ENCODE measurements at places on chromosomes 16 and 17. TPM values are rescaled to one million over a fixed set of nuclear protein-coding genes. Genes with fewer than 3 reads are reported as not detected.

Gene NEK8
- 7.1 TPM for polyA plus RNA-seq

Gene TUBB3
- 6.4 TPM for polyA plus RNA-seq

- DNase-seq, result no peak
These were observed at the start of gene SYNGR3 for GRCh38 chr16:1989209-1990100. Gene SYNGR3 (plus strand): TSS chr16:1989970. CDS start chr16:1990103, 133 bp downstream.

DNA sequence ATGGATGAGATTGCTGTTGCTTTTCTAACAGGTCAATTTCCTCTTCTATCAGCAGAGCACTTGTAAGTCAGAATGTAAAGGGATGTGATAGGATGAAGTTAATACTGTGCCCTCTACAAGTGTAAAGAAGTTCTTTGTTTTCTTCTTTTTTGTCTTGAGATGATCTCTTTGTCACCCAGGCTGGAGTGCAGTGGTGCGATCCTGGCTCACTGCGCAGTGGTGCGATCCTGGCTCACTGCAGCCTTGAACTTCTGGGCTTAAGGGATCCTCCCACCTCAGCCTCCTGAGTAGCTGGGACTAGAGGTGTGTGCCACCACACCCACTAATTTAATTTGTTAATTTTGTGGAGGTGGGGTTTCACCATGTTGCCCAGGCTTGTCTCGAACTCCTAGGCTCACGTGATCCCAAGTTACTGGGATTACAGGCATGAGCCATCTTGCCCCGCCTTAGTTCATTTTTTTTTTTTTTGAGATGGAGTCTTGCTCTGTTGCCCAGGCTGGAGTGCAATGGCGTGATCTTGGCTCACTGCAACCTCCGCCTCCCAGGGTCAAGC lies 21.6 kb upstream of the KPNB1 start:
- no peak for DNase-seq

GRCh38 chr17:72719578-72720493 lies 372.7 kb downstream of the SLC39A11 start:
- DNase-seq, result no peak

GRCh38 chr16:2767140-2767731 lies 9.8 kb downstream of the ELOB start:
- DNase-seq, result no peak

DNA sequence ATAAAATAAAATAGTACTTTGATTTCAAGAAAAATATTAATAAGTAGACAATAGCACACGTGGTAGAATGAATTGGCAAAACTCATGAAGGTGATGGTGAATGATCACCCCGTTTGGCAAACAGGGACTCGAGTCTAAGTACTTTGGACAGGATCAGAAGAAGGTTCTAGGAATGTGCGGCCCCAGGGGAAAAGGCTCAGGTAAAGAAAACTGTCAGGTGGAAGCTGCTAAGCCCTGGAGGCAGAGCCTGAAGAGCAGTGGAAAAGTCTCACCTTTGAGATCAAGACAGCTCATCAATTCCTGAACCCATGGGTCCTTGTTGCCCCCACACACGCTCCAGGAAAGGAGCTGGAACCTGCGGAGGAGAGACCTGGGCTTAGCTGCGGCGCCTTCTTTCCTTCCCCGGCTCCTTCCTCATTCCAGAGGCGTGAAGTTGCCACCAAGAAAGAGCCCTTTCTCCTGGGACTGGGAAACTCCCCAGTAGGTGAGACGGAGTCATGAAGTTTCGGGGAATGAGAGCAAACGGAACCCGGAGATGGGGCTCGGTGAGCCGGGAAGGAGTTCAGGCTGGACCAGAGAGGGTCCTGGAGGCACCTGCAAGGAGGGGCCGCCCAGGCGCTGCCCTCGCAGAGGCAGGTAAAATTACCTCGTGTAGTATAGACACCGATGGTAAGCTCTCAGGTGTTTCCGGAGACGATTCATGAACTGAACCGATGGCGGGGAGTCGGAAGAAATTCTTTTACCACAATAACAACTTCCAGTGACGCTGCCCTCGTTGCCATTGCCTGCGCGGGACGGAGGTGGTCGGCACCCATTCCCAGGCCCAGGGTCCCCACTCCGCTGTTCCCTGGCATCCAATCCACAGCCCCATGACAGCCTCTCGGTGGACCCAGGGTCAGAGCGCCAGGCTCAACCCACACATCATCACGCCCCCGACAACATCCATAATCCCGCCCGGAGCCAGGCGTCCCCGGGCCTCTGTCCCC lies 1.2 kb upstream of the ZMYND15 start:
- DNase-seq, result no peak

DNA sequence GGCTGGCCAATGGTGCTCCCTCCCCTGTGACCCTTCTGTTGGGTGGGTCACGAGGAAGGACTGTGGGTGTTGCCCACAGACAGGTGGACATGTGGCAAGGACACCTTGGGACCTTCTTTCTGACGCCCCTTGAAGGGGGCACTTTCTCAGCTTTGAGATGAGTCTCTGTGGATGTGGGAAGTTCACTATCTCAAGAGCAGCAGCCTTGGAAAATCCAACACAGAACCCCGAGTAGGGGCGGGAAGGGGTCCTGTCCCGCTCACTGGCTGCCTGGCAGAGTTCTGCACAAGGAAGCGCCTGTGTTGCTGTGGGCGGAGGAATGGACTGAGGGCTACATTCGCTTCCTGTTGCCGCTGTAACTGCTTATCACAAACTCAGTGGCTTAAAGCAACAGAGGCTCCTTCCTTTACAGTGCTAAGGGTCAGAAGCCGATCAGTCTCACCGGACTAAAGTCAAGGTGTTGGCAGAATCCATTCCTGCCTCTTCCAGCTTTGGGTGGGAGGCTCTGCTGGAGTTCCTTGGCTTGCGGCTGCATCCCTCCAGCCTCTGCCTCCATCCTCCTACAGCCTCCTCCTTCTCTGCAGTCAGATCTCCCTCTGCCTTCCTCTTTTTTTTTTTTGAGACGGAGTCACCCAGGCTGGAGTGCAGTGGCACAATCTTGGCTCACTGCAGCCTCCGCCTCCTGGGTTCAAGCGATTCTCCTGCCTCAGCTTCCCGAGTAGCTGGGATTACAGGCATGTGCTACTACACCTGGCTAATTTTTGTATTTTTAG lies 305.2 kb downstream of the SEC14L1 start:
- DNase-seq, result no peak

DNA sequence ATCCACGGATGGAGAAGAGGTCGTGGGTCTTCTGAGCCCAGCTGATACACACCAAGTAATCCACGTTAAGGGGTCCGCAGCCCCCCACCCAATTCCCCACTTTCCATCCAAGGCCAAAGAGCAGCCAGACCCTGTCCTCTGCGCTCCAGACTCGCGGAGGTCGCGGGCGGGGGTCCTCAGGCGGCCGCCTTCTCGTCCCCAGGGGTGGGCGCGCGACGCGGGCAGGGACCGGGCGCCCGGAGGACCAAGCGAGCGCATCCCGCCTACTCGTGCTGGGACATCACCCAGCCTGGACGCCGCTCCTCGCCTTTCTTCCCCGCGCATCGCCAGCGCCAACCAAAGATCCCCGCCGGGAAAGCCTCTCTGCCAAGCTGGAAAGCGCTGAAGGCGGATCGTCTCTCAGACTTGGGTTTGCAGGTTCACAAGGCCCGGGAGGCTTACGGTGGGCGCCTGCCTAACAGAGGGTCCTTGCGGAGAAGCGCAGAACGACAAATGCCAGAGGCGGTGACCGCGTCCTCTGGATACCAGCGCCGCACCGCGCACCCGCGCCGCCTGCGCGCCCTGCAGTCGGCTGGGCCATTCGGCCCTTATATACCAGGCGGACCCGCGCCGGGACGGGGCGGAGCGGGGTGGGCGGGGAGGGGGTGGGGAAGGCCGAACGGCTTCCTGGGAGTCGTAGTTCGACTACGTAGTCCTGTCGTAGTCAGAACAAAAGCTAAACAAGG lies 471.6 kb downstream of the SOX9 start:
- DNase-seq, result peak; percentile 60

DNA sequence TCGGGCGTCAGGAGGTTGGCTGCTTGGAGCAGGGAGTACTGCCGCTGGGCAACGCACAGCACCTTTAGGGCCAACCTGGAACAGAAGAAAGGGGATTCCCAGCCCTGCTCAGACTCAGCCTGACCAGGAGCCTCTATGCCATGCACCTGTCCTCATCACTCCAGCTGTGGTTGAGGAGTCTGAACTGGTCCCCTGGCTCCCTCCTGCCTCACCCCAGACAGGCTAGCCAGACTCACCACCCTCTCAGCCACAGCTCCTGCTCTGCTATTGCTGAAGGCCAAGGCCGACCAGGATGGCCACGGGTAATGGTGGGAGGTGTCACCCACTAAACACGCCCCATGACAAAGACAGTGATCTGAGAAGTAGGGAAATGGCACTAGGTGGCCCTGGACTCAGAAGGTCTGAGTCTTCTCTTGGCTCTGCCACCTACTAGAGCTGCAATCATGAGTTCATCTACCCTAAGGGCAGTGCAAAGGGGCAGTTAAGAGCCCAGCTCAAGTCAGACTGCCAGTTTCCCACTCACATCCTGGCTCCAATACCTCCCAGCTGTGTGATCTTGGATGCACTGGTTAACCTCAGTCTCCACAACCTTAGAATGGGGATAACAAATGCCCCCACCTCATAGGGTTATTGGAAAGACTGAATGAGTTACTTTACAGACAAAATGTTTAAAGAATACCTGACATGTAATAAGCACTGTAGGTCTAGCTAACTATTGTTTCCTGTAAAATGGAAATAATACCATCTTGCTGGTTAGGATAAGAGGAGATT lies 13.8 kb upstream of the GFAP start:
- DNase-seq, result no peak

Gene OTOA
- polyA plus RNA-seq, result 0.14 TPM

Gene PRAC1
- not detected for polyA plus RNA-seq

DNA sequence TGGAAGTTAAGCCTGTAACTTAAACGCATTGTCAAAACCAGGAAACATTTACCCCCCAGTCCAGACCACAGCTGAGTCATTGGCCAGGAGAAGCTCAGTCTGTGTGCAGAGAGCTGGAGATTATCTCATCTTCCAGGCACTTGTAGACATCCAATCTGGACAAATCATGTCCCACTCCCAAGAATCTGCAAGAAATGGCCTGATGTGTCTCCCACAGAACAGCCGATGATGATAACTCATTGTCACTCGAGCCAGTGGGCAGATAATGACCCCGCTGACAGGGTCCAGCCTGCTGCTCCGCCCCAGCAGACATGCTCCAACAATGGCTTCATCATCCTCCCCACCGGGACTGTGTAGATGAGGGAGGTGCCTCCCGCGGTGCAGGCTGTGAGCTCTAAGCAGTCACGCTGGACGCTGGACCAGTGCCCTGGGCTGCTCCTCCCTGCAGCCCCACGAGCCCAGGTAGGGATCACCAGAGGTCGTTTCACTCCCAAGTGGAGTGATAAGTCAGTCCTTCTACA lies 322.5 kb downstream of the C16orf95 start:
- DNase-seq, result no peak

GRCh38 chr16:66391726-66392670 lies 25.5 kb downstream of the CDH5 start:
- DNase-seq, result no peak

GRCh38 chr16:64391063-64391600 lies 730.7 kb downstream of the CDH11 start:
- no peak for DNase-seq

Gene CDH5
- 62.7 TPM for polyA plus RNA-seq

- DNase-seq, result no peak
These were observed 442.6 kb downstream of the UTP18 start for GRCh38 chr17:51702963-51703360.

- no peak for DNase-seq
These were observed 98.9 kb downstream of the ABCC6 start for GRCh38 chr16:16124438-16124837.

Gene FLII
- 141 TPM for polyA plus RNA-seq

- no peak for DNase-seq
These were observed 406.5 kb downstream of the SHISA9 start for GRCh38 chr16:13307851-13308250.

DNA sequence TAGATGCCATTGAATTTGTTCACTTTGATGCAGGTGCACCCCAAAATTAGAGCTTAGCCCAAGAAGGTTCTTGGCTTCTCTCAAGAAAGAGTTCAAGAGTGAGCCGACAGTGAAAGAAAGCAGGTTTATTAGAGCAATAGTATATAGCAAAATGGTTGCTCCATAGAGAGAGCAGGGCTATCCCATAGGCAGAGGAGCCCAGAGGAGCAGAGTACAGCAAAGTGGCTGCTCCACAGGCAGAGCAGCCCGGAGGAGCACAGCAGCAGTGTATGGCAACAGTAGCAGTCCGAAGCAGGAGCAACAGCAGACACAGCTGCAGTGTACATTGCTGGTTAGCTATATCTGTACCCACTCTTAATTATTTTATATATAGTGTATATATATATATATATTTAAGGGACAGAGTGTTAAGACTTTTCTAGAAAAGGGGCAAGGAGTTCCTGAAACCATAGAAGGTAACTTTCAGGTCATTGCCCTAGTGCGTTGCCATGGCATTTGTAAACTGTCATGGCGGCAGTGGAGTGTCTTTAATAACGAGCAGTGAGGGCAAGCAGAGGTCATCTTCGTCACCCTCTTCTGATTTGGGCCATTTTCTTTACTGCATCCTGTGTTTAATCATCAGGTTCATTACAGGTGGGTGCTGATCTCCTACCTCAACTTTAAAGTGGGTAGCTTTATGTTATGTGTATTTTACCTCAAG lies 222.7 kb downstream of the CYB561 start:
- DNase-seq, result no peak

- DNase-seq, result no peak
These were observed 24.9 kb downstream of the HYDIN start for GRCh38 chr16:71205482-71206131.

DNA sequence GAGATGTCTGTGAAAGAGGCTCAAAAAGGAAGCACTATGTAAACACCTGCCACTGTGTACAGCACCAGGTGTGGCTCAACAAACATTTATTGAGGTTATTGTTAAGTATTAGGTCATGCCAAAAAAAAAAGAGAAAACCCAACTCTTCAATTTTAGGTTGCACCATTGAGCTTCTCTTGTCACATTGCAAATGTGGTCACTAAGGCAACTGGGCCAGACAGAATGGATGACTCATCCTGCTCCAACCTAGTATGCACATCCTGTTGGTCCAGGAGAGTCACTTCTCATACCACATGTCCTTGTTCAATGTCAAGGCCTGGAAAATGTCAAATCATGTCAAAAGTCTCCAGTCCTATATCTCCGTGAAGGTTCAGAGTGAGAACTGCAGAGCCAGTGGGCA lies 25.0 kb downstream of the HOXB1 start:
- DNase-seq, result no peak

- no peak for DNase-seq
These were observed 190.6 kb downstream of the CYLD start for GRCh38 chr16:50932348-50932935.

DNA sequence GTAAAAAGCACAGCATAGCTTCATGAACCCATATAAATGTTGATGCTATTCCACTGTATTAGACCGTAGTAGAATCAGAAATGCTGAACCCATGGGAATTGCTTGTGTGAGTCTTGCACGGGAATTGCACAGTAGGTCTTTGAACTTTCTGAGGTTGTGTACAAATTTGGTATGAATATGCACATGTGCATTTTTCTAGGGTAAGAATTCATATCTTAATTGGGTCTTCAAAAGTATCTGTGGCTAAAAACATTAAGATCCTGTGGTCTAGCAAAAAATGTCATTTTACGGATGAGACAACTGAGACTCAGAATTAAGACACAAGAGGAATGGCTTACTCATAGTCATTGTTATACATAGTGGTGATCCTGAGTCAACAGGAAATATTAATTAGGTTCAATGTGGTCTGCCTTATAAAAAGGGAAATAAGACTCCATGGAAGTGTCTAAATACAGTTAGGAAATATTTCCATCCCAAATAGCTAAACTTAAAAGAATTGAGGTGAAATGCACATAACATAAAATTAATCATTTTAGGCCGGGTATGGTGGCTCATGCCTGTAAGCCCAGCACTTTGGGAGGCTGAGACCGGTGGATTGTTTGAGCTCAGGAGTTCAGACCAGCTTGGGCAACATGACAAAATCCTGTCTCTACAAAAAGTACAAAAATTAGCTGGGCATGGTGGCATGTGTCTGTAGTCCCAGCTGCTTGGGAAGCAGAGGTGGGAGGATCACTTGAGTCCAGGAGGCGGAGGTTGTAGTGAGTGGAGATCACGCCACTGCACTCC lies 22.8 kb downstream of the TAOK1 start:
- no peak for DNase-seq

Measured in right renal cortex interstitium (tissue), 3 donors.